ENCODE measurements at places on chromosomes 1 and 21.
A peak's percentile ranks its signal among the peaks of the same experiment; 100 is the strongest.

- no peak for DNase-seq
These were observed 42.8 kb downstream of the DPH5 start for GRCh38 chr1:100982793-100983192.

DNA sequence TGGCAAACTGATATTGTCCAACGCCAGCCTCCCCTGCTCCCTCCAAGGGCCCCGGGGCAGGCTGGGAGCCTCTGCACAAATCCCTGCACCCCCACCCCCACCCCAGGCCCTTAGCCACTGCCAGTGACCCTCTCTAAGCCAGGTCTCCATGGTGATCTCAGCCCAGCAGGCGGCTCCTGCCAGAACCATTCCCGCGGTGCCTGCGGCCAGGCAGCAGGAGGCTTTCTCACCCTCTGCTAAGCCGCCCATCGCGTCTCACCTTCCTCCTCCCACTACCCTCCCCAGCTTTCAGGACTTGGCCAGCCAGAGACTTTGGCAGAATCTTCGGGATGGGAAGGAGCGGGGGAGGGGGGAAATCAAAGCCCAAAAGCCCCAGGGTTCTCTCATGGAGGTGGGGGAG, 46.8 kb upstream of the WASF2 start:
- DNase-seq, result no peak

- DNase-seq, result no peak
These were observed 21.6 kb downstream of the ZBTB17 start for GRCh38 chr1:15954316-15954715.

- DNase-seq, result no peak
These were observed at the start of gene HES2 for GRCh38 chr1:6419804-6420453. HES2 (minus strand) TSS chr1:6419919; CDS start chr1:6419820, 99 bp downstream.

DNA sequence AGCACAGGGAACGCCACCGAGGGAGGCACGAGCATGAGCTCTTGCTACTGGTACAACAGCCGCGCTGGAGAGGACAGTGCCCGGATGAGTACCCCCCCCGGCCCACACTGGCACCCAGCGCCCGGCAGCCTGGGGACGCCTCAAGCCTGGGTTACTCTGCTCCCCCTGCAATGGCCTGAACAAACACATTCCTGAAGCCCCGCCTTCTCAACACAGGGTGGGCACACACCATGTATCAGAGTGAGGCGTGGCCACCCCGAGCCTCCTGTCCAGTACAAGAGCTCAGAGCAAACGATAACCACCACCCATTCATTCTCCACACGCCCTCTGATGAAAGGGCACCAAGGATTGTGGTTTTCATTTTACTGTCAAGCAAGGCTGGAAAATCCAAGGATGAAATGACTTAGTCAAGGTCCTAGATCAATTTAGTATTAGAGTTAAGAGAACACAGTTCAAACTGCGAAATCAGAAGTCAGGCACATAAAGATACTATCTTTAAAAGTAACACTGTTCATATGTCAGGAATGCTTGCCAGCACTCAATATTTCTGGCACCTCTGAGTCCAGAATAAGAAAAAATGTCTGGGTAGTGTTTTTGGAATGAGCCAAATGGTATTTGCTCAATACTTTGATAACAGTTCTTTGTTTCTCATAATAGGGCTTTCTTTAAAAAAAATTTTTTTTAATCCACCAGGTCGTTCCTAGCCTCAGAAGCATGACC, 22.0 kb downstream of the UBE2G2 start:
- DNase-seq, result no peak

GRCh38 chr1:66557157-66557556, 23.2 kb downstream of the SGIP1 start:
- no peak for DNase-seq

DNA sequence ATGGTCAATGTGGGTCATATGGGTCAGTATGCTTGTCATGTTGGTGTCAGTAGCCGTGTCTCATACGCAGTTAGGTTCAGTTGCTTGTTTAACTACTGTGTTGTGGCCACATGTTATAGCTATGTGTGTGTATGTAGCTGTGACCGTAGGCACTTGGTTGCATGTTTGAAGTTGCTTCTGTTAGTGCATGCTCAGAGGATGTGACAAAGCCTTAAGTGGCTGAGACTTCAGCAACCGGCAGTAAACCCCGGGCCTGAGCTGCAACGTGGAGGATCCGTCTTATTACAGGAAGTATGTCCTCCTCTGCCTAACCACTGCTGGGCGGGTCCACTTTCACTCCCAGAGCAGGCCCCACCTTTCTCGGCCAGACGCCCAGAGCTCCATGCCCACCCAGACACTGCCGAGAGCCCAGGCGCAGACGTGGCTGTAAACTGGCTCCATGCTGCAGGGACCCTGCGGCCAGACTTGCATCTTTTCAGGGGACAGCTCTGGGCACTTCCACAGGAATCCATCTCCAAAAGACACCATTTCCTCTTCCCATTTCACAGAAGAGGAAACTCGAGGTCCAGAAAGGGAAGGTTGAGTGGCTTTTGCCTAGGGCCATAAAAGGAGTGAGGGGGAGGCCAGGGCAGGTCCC, 2.2 kb downstream of the TCEA3 start:
- DNase-seq, result peak; percentile 40

DNA sequence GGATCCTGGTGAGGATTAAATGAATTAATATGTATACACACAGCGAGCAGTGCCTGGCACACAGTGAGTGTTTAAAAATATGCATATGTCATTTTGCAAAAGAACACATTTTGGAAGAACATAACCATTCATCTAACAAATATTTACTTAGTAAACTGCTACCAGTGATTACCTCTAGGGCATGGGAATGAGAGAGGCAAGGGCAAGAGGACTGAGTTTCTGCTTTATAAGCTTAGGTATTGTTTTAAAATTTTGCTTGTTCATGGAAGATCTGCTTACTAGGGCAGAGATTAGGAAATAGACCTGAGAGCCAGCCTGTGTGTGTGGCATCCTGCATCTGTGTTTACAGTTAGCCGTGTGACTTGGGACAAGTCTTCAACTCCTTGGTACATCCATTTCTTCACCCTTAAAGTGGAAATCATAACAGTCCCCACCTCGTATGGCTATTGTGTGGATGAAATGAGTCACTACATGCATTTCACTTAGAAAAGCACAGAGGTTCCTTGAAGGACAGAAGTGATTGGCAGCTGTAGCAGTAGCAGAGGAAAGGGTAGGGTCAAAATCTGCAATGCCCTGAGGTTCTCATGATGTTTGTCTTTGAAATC, 198.5 kb upstream of the FMN2 start:
- no peak for DNase-seq

- DNase-seq, result peak; percentile 65
These were observed 774 bp upstream of the DYRK1A start for GRCh38 chr21:37365517-37366481.

GRCh38 chr1:14996133-14997050, 157.2 kb upstream of the TMEM51 start:
- DNase-seq, result no peak

- peak; percentile 71 for DNase-seq
These were observed at the start of gene GPATCH4 for GRCh38 chr1:156601122-156601830. GPATCH4 (minus strand) TSS chr1:156601479.

DNA sequence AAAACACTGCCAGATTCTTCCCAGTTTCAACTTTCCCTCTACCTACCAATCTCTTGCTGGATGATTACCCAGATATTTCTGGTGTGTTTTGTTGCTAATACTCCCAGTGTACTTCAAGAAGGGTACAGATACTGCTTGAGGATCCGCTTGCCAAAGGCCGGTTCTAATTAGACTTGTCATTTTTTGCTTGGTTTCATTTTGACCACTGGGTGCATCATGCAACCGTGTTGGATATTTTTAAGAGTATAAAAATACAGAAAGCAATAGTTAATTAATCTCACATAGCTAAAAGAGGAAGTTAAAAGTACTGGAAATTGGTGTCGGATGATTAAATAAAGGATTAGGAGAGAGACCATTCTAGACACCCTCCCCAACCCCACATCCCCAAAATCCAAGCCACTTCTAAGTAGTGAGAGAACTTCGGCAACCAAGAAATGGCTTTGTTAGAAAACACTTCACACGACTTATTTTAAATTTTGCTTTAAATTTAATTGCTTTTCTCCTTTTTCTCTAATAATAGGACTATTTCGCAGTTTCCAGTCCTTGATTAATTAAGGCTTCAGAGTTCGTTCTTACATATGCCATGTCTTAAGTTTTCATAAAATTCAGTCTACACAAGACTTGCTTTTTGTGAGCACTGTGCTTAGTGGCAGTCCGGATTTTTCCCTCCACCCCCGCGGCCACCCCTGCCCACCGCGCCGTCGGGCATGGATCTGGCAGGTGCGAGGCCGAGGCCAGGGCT, 2.5 kb upstream of the CDKN2C start:
- DNase-seq, result no peak

GRCh38 chr21:33685613-33686197, 43.4 kb downstream of the ITSN1 start:
- DNase-seq, result no peak

- DNase-seq, result no peak
These were observed 1.9 kb downstream of the CCT3 start for GRCh38 chr1:156336242-156336641.

- no peak for DNase-seq
These were observed 1184.1 kb downstream of the AMY1C start for GRCh38 chr1:104933846-104934245.

DNA sequence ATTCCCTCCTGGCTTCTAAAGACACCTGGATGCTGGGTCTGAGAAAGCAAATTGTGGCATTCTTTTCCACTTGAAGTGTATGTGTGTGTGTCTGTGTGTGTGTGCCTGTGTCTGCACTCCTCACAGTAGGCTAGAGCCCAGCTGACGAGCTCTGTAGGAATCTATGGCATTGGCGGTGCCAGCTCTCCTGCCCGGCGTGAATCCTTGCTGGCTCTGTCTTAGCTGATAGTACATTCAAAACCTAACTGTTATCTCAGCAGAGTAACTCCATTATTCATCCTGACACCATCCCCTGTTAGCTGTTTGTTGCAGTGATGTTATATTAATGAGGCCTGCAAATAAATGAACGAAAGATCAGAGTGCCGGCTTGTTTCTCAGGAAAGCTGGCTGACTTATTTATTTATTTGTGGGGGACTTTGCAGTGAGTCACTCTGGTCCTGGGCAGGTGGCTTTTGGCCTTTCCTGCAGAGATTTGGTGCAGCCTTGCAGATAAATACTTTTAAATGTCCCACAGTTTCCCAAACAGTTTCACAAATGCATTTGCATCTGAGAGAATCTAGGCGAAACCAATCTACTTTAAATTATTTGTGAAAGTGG, 160.6 kb upstream of the CD34 start:
- DNase-seq, result no peak

GRCh38 chr21:32562426-32562825, 22.9 kb downstream of the TCP10L start:
- peak; percentile 33 for DNase-seq

DNA sequence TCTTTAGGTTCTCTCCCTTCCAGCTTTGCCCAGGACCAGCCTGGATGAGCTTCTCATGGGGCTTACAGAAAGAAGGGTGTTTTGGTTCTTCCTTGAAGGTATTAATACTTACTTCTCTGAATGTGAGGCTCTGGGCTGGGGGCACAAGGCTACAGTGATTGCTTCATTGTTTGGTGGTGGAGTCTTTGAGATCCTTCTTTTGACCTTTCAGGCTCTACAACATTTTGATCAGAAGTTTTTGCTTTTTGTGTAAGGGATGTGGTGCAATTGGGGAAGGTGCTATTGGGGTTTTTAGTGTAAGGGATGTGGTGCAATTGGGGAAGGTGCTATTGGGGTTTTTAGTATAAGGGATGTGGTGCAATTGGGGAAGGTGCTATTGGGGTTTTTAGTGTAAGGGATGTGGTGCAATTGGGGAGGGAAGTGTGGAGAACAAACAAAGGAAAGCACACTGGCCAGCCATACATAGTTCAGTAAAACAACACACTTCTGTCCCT, 103.6 kb upstream of the IVNS1ABP start:
- no peak for DNase-seq

GRCh38 chr1:180482425-180483275, 19.7 kb downstream of the ACBD6 start:
- no peak for DNase-seq

GRCh38 chr1:225769687-225770086, 7.9 kb upstream of the SRP9 start:
- no peak for DNase-seq

- DNase-seq, result no peak
These were observed 1126.6 kb downstream of the BRINP3 start for GRCh38 chr1:189350983-189351616.

GRCh38 chr21:25858325-25858724, 123.6 kb downstream of the GABPA start:
- DNase-seq, result no peak

GRCh38 chr1:112722601-112723510, 7.7 kb upstream of the PPM1J start:
- DNase-seq, result no peak

DNA sequence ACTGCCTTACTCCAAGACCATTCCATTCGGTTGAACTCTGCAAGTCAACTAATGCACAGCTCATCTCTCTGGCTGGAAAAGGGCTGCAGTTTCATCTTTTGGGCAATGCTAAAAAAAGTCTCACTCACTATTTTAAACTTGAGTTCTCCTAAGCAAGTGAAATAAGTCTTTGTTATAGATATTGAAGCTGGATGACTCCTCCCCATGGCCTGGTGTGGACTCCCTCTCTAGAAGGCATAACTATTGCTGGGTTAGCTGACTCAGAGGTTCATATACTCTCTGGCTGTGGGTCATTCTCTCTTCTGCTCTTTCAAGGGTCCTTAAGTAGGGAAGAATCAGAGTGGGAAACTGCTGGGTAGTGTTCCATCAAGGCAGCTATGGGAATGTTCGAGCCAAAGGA, 88.0 kb downstream of the XCL2 start:
- DNase-seq, result no peak

DNA sequence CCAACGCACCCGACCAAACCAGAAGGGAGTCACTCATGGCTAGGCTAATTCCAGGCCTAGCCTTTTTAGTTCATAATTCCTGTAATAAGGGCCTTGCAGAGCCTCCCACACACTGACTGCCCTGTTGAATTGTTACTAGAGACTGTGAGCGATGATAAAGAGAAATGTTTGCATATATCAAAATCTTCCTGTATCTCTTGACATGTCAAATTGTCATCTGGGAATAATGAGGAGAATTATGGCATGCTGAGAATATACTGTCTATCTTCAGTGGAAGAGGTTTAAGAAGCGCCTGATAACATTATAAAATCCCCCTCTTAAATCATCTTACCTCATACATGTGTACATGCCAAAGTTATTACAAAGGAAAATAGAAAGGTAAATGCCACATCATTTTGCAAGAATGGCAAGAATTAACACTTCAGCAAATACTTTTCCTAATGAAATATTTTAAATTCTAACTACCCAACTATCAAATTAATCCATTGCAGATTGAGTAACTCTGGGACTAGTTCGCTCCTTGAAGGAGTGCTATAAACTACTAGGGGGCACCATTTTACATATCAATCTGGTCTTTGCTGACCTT, 144.1 kb downstream of the CENPF start:
- no peak for DNase-seq

DNA sequence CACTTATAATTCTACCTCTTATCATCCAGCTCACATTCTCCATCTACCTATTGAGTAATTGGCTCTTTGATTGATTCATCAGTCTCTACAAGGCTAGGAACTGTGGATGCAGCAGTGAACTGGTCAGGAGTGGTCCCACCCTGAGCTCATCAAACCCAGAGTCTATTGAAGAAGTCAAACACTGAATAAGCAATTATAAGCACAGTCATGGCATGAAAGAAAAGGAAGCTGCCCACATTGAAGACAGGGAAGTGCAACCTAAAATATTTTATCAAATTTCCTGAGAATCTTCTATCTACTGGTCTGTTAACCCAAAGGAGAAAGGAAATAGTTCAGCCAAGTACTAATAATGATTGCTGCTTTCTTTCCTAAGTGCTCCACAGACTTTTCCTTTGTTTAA, 35.7 kb downstream of the ACP6 start:
- no peak for DNase-seq
